ENCODE measurements at places on chromosomes 11 and 22.

DNA sequence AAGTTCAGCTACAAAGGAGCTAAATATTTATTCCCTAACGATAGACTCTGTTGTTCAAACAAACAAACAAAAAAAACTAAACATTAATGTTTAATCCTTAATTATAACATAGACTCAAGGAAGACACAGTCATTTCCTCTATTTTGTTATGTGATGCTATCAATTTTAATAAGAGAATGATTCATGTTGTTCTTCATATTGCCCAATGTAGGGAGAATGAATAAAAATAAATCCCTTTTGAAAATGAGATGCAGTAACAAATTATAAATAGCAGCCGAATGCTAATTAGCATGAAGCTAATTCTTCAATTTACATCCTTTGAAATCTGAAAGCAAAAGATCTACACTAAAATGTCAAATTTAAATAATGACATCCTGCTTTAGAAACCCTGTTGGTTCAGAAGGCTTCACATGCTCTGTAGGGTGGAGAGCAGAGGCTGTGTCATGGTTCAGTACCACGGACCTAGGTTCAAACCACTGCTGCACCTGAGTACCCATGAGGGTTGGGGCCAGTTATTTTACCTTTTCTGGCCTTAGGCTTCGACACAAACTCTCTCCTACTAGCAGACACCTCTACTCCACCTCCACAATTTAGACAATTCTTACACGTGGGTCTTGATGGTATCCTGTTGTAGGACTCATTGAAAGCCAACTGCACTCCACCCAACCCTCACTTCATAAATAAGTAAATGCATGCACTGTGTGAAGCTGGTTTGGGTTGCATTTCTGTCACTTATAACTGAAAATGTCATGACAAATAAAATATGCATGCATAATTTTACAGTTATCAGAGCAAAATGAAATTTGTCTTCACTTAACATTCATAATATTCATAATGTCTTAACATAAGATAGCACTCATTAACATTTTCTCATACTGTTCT, 89.0 kb downstream of the RRAS2 start:
- no peak for DNase-seq

DNA sequence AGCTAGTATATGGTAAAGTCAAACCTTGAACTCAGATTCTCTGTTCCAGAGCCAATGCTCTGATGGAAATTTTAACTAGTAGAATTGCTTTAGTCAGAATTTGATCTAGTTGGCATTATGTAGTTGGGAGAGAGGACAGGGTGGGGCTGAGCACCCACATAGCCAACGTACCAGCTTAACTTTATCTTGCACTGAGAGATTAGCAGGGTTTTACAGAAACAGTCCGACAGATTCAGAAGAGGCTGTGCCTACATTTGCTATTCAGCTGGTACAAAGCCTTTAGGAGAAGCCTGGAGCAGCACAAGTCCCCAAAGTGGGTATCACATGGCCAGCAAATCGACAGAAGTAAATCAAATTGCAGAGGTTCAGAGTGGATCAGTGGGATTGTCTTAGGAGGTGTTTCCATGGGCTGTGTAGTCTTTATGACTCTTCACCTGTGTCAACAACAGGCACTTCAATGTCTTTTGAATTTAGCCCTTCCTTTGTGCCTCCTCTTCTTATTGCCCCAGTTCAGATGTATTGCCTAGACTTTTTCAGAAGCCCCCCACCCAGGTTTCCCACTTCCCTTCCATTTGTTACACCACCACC, 7.3 kb upstream of the CSRP3 start:
- DNase-seq, result no peak

DNA sequence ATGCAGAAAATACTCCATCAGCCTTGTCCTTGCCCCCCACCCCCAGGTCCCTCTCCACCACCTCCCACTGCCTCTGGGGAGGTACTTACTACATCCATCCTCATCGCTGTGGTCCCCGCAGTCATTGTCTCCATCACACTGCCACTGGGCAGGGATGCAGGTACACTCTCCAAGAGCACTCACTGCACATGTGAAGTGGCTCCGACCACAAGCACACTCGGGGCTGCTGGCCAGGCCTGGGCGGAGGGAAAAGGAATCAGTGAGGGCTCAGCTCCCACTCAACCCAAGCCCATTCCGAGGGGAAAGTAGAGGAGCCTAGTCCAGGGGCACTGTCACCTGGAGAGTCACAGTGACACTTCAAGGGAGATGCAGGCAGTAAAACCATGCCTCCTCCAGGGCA, 15.7 kb downstream of the LRP4 start:
- no peak for DNase-seq

DNA sequence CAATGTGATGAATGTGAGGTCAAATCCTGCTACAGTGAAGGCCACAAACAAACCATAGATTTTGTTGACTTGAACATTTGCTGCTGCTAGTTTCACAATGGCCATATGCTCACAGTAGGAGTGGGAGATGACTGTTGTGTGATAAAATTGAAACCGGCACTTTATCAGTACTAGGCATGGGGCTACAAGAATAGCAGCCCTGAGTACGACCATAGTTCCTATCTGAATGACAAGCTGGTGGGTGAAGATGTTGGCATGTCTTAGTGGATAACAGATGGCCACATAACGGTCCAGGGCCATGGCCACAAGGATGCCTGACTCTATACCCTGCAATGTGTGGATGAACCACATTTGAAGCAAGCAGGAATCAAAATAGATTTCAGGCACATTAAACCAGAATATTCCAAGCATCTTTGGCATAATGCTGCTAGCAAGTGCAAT, 2.8 kb downstream of the OR52A1 start:
- no peak for DNase-seq

GRCh38 chr22:41094041-41094593, 1.7 kb downstream of the EP300 start:
- DNase-seq, result no peak

GRCh38 chr11:133360860-133361688, 171.2 kb downstream of the OPCML start:
- DNase-seq, result no peak

DNA sequence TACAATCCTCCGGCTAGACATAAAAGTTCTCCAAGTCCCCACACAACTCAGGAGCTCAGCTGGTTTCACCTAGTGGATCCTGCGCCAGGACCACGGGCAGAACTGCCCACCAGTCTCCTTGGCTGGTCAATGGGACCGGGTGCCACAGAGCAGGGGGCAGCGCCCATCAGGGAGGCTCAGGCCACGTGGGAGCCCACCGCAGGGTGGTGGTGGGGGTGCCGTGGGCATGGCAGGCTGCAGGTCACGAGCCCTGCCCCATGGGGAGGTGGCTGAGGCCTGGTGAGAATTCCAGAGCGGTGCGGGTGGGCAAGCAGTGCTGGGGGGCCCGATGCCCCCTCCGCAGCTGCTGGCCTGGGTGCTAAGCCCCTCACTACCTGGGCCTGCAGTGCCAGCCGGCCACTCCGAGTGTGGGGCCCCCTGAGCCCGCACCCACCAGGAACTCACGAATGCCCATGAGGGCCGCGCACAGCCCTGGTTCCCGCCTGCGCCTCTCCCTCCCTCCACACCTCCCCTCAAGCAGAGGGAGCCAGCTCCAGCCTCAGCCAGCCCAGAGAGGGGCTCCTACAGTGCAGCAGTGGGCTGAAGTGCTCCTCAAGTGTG, 1091.9 kb upstream of the TENM4 start:
- DNase-seq, result no peak

GRCh38 chr11:65355013-65355775, 643 bp downstream of the TIGD3 start:
- DNase-seq, result no peak

DNA sequence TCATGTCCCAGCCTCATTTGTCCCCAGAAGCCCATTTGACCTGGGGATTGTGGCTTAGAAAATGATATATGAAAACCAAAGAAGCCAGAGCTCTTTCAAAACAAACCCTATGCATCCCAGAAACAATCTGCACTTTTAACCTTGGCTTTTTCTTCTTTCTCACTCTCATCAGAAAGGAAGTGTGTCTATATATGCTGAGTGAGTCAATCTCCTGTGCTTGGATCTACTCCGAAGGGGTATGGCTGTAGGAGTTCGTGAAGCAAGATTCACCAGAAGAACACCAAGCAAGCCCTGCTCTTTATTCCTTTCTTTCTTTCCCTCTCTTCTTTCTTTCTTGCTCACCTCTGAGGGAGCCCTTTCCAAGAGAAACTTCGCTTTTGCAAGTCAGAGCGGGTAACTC, 636 bp downstream of the PAMR1 start:
- DNase-seq, result no peak

DNA sequence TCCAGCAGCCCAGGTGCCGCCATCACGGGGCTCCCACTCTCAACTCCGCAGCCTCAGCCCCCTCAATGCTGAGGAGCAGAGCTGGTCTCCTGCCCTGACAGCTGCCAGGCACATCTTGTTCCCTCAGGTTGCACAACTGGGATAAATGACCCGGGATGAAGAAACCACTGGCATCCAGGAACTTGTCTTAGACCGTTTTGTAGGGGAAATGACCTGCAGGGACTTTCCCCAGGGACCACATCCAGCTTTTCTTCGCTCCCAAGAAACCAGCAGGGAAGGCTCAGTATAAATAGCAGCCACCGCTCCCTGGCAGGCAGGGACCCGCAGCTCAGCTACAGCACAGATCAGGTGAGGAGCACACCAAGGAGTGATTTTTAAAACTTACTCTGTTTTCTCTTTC, at the start of gene SAA1:
Gene SAA1 (plus strand): TSS at position 316 of the 400 bp plus-strand sequence. CDS start 624 bp downstream, outside the sequence.
- DNase-seq, result no peak

GRCh38 chr11:129804012-129804411, 11.6 kb upstream of the TMEM45B start:
- DNase-seq, result no peak

DNA sequence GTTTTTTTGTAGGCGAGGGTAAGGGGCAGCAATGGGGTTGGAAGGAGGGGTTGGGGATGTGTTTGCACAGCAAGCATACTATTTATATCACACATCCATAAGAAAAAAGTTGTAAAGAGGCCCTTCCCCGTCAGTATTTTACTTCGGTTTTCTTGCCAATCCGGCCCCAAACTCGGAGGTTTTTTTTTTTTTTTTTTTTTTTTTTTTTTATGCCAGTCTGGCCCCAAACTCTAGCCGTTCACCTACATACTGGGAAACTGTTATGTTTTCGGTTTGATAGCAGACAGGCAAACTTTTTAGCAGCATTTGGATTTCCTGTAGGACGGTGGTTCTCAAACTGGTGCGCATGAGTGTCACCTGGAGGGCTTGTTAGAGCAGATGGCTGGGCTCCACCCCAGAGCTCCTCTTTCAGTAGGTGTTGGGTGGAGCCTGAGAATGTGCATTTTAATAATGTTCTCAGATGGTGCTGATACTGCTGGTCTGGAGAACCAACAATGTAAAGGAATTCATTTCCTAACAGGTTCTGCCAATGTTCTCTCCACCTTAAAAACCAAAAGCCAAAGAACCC, 76.5 kb upstream of the ZBED5 start:
- peak; percentile 35 for DNase-seq

GRCh38 chr11:48017105-48017830, 36.9 kb downstream of the PTPRJ start:
- no peak for DNase-seq

- DNase-seq, result no peak
Measured at GRCh38 chr11:132853886-132854285, 678.4 kb downstream of the OPCML start.

DNA sequence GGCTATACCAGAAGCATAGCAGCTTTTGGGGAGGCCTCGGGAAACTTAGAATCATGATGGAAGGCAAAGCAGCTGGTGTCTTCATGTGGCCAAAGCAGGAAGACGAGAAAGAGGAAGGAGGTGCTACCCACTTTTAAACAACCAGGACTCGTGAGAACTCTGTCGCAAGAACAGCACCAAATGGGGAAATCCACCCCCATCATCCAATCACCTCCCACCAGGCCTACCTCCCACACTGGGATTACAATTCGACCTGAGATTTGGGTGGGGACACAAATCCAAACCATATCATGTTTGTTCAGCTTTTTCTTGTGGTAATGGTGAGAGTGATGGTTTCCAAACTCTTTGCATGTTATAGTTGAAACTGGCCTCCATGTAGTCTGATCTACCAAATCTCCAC, 32.5 kb upstream of the OR10D3 start:
- no peak for DNase-seq

DNA sequence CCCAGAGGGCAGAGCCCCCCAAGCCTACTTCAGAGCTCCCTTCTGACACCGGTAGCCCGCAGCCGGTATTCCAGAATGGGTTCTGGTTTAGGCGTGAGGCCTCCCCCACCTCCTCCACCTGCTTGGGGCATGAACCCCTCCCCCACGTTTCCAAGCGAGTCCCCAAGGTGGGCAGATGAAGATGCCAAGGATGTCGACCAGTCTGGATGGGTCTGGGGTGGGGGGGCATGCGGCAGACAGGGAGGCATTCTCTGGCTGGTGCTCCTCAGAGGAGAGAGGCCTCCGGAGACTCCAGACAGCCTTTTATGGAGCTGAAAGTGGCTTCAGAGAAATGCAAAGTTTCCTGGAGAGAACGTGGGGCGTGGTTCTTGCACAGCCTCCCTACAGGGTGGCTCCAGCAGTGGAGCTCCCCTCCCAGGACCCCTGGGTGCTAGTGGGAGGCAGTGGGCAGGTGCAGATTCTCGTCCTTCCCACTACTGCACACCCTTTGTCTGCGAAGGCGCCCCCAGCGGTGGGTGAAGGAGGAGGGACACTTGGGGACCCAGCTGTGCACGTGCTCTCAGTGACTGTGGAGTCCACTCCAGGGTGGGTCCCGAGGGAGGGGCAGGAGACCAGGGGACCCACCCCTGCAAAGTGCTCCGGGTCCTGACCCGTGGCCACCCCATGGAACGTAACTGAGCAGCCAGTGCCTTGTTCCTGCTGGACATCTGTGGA, 4.2 kb downstream of the CCND1 start:
- DNase-seq, result no peak

DNA sequence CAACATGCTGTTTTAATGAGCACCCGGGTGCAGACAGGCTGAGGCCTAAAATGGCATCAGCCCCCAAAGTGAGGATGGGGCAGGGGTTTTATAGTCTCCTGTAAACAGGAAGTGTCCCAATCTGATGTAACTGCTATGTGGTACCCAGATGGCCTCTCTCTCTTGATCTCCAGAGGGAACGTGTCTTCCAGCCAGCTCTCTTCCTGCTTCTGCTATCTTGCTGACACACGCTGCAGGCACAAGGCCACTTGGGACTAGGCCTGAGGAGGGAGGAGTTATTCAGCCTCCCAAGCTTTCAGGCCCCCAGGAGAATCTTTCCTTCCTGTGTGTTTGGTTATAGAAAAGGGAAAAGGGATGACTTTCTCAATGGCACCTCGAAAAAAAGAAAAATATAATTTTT, 11.4 kb upstream of the VSTM5 start:
- DNase-seq, result no peak

- no peak for DNase-seq
Measured at GRCh38 chr11:839875-840617, 2.3 kb downstream of the POLR2L start.

DNA sequence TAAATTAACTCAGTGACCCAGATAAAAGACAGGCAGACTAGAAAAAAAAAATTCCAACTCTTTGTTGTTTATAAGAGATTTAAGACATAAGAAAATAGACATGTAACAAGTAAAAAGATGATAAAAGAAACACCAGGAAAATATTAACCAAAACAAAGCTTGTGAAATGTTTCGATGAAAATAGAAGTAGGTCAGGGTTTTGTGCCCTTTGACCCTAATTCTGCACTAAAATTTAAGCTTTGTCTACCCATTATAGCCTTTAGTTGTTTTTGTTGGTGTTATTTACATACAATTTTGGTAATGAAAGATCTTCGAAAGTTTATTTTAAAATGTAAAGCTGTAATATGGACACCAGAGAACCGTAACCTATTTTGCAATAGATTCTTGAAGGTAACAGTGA, 75.7 kb downstream of the LRRC4C start:
- no peak for DNase-seq

GRCh38 chr11:108340973-108341372, 118.1 kb downstream of the ATM start:
- peak; percentile 55 for DNase-seq

All from HCT116 (cell line).